ENCODE measurements at places on chromosomes 1 and 21. TPM values are rescaled to one million over a fixed set of nuclear protein-coding genes. Genes with fewer than 3 reads are reported as not detected.

LCE2C gene
- not detected for polyA plus RNA-seq

GRCh38 chr1:206909161-206909882 is 12.1 kb downstream of the IL24 start:
- no peak for DNase-seq

LCE2B gene
- polyA plus RNA-seq, result not detected

CLCA2 gene
- not detected for polyA plus RNA-seq

CA6 gene
- polyA plus RNA-seq, result not detected

VAV3 gene
- polyA plus RNA-seq, result 3.3 TPM

- no peak for DNase-seq
These were observed 13.7 kb downstream of the RHEX start for GRCh38 chr1:206066479-206067171.

DNA sequence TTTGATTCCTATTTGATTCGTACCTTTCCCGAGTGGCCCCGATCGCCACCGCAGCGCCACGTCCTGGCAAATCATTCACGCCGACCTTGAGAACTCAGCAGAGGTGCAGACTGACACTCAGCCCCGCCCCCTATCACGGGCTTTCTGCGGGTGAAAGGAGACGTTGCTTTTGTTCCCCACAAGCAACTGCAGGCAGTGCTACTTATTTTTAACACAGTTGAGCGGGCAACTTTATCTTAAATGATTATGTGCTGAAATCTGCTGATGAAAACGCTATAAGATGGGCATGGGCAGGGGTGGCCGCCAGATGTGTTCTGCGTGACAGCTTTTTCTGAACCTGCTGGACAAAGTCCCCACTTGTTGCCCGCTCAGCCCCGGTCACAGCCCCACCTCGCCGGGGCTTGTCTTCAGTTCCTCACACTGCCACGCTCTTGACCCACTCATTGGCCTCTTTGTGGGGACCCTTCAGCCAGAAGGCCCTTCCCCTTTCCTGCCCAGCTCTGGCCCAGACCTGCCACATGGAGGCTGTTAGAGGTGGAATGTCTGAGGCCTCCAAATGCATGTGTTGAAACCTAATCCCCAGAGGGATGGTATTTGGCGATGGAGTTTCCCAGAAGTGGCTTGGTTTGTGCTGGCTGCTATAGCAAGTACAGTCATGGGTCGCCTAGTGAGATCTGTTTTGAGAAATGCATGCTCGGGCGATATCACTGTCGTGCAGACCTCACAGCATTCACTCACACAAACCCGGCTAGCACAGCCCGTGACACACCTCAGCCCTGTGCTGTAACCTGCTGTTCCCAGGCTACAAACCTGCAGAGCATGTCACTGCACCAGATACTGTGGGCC is 15.7 kb upstream of the PDXK start:
- no peak for DNase-seq

DNA sequence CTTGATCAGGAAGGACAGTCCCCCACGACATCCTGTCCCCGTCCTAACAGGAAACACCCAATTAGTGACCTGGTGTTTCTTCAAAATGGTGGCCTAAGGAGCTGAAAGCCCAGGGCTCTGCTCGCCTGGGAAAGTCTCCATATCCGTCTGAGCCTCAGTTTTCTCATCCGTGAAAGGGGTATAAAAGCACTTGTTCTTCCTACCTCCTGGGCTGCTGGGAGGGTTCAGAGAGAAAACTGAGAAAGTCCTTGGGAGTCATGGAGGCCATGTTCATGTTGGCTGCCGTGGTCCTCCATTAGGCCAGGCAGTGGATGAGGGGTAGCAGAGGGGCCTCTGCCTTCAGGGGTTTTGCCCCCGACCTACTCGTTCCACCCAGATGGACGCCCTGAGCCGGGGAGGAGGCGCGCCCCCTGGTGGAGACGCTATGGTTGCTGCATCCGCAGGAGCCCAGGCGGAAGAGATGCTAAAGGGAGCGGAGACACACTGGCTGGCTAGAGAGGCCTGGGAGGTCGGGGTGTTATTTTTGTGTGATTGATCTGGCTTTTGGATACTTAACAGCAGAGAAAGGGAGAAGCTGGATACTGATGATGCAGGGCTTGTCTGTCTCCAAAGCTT is 113.5 kb downstream of the PRDM2 start:
- no peak for DNase-seq

DNA sequence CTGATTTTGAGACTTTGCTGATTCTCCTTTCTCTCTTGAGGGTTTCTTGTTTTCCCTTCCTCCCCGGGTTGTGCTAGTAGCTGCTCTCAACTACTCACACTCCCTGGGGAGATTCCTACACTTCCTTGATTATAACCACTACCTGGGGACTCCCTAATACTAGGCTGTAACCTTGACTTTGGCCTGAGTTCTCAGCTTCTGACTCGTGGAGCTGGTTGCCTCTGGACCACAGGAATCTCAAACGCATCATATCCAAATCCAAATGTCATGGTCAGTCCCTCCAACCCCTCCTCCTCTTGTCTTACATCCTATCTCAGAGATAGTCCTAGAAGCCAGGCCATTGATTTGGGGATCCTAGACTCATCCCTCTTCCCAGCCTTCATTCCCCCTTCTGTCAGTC is 12.0 kb downstream of the MOV10 start:
- no peak for DNase-seq

Data from forelimb muscle (tissue), 1 donor.